ENCODE measurements at places on chromosomes 11 and 22.
A peak's percentile ranks its signal among the peaks of the same experiment; 100 is the strongest.

- DNase-seq: no peak
Observed at GRCh38 chr11:46711303-46711702, 7.7 kb upstream of the F2 start.

DNA sequence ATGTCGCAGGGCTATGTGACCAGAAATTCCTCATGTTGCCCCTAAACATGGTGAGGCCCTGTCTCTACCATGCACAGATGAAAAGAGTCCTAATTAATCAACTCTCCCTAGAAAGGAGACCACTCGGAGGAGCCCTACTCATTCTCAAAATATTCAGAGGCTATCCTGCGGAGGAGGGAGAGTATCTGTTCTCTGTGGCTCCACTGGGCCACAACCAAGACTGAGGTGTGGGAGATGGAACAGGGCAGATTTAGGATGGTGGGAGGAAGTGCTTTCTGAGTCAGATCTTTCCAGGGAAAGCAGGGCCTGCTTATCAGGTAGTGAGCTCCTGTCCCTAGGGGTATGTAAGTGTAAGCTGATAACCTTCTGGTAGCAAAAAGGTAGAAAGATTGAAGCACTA is 37.0 kb upstream of the PRDM11 start:
- no peak for DNase-seq

GRCh38 chr11:64851831-64852351 is 7.4 kb upstream of the CDC42BPG start:
- DNase-seq: no peak

DNA sequence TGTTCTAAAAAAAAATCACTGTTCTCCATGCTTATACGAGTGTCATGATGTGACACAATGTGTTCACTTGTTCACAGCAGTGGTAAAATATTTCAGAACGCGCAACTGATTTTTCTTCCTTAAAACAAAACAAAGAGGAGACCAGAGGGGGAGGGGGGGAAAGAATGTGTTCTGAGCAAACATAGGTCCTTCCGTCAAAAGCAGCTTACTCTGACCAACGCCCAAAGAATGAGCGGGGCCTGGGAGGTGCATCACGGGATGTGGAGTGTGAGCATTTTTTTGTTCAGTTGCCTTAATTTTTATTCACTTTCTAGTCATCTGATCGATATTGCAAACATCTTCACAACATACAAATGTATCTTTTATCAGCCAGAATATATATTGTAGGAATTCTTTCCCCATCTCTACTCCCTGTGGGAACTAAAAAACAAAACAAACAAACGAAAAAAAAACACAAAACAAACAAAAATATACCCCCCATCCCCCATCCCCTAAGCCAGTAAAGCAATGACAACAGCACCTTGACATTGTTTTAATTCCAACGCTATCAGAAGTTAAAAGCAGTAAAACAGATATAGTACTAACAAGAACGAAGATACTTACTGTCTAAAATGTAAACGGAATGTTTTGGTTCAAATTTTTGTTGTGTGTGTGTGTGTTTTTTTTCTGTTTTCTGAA is 43.3 kb downstream of the BDNF start:
- no peak for DNase-seq

- DNase-seq: no peak
Observed at GRCh38 chr22:44859641-44860040, 107.3 kb downstream of the ARHGAP8 start.

DNA sequence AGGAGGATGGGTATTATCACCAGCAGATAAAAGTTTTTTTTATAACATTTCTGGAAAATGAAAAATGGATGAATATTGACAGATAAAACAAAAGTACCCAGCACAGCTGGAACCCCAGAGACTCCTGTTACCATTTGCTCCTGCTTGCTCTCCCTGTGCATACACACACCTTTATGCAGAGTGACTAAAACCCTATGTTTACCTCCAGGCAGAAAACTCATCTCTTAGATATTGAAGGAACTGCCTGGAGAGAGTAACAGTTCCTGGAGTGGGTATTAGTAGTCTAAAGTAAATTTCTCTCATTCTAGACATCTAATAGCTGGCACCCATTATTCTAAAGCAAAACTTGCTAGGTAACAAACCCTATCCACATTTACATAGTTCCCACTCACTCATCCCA is 38.0 kb downstream of the CYP2R1 start:
- DNase-seq: no peak

DNA sequence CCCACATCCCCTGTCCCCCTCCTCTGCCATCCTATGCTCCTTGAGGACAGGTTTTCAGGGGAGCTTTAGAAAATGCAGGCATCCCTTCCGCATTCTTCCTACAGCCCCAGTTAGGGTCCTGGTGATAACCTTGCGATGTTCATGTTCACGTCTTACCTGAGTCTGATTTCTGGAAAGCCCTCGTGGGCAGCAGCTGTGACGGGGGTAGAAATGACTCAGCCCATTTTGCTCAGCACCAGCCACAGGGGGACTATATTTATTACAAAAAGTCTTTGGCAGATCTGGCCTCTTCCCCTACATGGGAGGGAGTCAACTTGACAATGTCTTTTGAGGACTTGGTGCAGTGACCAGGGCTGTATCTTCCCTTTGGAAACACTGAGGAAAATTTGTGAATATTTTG is 12.3 kb downstream of the PKNOX2 start:
- no peak for DNase-seq

GRCh38 chr22:35197071-35197470 is 60.2 kb upstream of the HMGXB4 start:
- DNase-seq: no peak

DNA sequence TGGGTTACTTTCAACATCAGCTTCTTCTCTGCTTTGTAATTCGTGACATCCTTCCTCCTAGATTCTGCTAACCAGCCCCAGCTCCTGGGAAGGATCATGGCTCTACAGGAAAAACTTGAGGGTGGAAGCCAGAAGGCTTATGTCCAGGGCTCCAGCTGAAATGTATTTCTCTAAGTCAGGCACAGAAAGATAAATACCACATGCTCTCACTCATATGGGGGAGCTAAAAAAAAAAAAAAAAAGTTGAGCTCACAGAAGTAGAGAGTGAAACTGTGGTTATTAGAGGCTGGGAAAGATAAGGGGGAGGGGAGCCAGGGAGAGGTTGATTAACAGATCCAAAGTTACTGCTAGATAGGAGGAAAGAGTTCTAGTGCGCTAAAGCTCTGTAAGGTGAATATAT is 74.9 kb downstream of the DSCAML1 start:
- no peak for DNase-seq

GRCh38 chr11:88552379-88553062 is 215.0 kb upstream of the CTSC start:
- DNase-seq: peak; percentile 33

- no peak for DNase-seq
Observed at GRCh38 chr11:119699227-119699626, 29.8 kb downstream of the NECTIN1 start.

DNA sequence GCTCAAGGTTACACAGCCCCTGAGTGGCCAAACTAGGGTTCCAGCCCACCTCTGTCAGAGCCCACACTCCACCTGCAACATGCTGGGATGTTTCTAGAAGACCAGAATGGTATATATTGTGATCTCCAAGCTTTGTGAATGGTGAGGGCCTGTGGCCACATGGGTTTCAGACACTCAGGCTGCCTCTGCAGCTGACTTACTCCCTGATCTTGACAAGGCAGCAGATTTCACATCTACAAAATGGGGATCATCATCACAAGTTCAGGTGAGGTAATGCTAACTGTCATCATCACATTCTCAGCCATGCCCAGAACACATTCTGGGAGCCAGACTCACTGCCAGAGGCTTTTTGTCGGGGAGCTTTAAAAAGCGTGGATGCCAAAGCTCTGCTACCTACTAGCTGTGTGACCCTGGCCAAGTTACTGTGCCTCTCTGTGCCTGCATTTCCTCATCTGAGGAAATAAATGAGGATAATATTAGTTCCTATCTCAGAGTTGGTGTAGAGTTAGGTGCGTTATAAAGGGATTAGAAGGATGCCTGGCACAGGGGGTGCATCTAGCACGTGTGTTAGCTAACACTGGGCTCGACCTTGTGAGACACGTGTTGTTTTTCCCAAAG is 24.9 kb upstream of the WNT11 start:
- DNase-seq: no peak

- no peak for DNase-seq
Observed at GRCh38 chr11:110000031-110000502, 93.1 kb upstream of the ZC3H12C start.

DNA sequence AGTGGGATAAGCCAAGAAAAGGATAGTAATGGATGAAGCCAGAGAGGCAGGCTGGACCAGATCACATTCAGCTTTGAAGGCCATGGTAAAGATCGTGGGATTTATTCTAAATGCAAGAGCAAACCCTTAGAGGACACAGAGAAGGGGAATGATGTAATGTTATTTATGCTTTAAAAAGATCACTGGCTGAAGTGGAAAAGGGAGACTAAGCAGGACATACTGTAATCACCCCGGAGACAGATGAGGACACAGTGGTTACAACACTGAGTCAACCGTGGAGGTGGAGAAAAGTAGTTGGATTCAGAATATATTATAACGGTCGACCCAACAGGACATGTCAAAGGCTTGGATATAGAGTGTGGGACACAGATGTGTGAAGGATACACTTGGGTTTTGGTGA is 38.5 kb downstream of the CDON start:
- no peak for DNase-seq

DNA sequence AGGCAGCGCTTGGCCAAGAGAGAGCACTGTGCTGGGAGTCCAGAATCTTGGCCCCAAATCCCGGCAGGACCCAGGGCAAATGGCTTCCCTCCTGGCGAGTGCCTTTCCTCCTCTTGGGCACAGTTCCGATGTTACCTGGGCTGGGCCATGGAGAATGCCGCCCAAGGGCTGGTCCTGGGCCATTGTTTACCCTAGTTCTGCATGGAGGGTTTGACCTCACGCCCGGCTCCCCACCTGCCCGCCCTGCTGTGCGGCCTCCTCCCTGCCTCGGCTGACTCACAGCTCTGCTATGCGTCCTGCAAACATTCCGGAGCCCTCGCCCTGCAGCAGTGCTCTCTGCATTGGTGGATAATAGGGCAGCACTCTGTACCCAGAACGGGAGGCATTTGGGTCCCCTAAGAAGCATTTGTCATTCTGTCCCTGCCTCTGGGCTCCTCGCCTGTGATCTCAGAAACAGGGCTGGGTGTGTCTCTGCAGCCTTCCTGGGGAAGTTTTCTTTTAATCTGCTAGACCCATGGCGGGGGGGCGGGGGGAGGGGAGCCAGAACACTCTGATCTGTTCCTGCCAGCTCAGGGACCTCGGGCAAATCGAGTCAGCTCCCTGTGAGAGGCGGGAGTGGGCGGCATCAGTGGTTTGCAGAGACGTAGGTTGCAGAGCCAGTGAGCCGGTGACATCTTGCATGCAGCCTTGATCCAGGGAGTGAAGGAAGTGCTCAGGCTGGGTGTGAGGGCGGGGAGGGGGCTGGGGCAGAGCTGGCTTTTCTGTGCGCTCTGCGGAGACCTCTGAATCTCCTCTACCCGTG is 32.9 kb upstream of the SMIM38 start:
- DNase-seq: peak; percentile 11

GRCh38 chr11:78109081-78110015 is 29.7 kb upstream of the NDUFC2 start:
- DNase-seq: no peak
